ENCODE measurements at places on chromosomes 7 and 10.
A peak's percentile ranks its signal among the peaks of the same experiment; 100 is the strongest.

GRCh38 chr10:127182161-127182560, 14.2 kb downstream of the INSYN2A start:
- no peak for DNase-seq

GRCh38 chr7:5117095-5117970, 71.7 kb downstream of the RBAK start:
- DNase-seq = no peak

- DNase-seq = peak; percentile 16
Observed at GRCh38 chr7:28956608-28957063, 1.5 kb downstream of the TRIL start.

DNA sequence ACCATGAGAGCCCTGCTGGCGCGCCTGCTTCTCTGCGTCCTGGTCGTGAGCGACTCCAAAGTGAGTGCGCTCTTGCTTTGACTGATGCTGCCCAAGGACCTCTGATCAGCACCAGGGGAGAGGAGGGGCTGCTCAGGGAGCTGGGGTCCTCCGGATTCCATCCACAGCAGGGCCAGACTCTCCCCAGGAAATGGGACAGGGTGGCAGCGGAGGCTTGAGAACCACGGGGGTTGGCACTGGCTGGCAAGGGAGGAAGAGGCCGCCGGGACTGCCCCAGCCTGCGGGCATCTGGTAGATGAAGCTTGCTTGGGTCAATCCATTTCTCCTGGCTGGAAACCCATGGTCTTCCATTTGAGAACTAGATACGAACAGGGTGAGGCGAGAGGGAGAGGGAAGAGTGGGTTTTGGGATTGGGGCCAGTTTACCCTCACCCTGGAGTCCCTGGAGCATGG, 647 bp downstream of the PLAU start:
- DNase-seq = no peak

- DNase-seq = no peak
Observed at GRCh38 chr7:6367701-6368211, 80.0 kb downstream of the DAGLB start.

GRCh38 chr10:5595994-5596471, 70.4 kb downstream of the ASB13 start:
- DNase-seq = no peak

- no peak for DNase-seq
Observed at GRCh38 chr10:98921316-98921715, 314.3 kb downstream of the HPSE2 start.

DNA sequence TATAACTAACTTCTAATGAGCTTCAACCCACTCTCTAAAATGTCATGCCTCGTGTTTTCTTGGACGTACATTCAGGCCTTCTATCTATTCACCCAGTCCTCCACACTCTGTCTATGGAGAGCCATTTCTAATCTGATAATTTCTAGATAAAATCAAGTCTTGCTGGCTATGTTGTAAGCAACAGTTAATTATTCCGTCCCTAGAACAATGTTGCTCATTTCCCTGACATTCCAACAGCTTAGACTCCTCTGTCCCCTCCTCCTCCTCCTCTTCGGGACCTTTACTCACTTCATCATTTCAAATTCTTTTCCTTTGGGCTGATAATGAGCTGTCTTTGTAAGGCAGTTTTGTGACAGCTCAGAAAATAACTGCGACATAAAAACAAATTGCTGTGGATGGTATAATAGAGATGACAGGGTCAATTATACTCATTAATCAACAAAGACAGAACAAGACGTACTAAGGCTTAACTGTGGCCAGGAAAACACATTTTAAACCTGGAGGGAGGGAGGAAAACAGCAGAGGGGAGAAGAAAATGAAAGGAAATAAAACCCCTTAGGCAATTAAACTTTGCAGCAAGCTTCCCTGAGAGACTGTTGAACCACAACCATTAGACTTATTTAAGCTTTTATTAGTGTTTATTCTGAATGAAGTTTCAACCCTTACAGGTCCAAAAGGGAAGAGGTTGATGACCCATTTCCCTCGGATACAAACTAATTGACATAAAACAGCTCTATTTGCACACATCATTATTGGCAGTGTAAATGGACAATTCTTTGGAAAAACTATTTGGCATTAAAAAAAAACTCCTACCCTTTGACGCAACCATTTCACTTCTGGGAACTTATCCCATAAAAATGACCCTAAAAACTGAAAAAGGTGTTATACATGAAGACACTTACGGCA, 179.1 kb downstream of the SFMBT2 start:
- DNase-seq = no peak

DNA sequence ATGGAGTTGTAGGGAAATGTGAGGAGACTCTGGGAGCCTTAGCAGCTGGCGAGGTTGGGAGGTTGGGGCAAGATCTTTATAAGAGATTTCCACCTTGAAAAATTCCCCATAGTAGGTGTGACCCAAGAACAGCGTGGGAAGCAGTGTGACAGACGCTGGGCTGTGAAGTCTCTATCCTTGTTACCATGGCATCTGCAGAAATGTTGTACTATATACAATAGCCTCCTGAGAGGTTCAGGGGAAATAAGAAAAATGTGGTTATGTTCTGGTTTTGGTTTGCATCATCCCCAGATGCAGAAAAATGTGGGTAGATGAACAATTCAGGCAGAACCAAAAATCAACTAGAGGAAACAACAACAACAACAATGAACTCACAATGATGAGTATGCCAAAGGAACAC, 498.6 kb downstream of the SH2D4B start:
- no peak for DNase-seq

DNA sequence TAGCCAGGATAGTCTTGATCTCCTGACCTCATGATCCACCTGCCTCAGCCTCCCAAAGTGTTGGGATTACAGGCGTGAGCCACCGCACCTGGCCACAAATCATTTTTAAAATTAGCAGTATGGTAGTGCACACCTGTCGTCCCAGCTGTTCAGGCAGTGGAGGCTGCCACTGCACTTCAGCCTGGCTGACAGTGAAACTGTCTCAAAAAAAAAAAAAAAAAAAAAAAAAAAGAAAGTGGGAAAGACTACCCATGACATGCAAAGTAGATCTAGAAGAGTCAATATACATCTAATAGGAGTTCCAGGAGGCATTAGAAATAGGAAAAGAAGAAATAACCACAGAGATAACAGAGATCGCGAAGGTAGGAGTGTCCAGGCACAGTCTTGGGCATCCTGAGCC, 3.2 kb downstream of the CSGALNACT2 start:
- no peak for DNase-seq

DNA sequence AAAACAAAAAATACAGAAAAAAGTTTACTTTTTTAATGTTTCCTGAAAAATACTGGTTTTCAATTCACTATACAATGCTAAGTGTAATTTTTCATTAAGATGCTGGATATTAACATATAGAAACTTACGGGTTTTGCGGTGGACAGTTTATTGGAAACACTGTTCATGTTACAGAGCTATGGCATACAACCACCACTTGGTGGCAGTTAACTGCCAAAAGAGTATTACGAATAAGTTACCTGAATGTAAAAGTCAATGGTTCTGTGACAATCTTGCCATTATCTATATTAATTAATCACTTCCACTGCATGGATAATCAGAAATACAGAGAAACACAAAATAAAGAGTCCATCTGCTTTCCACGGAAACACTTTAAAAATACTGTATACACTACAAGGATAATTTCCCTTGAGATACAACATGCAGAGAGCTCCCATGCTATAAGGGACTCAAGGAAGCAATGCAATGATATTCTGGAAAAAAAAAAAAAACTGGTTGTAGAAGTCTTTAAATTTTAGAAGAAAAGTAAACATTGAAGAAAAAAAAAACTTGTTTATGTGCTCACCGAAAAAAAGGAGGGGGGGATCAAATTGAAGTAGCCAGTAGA, 97.0 kb downstream of the TPK1 start:
- no peak for DNase-seq

DNA sequence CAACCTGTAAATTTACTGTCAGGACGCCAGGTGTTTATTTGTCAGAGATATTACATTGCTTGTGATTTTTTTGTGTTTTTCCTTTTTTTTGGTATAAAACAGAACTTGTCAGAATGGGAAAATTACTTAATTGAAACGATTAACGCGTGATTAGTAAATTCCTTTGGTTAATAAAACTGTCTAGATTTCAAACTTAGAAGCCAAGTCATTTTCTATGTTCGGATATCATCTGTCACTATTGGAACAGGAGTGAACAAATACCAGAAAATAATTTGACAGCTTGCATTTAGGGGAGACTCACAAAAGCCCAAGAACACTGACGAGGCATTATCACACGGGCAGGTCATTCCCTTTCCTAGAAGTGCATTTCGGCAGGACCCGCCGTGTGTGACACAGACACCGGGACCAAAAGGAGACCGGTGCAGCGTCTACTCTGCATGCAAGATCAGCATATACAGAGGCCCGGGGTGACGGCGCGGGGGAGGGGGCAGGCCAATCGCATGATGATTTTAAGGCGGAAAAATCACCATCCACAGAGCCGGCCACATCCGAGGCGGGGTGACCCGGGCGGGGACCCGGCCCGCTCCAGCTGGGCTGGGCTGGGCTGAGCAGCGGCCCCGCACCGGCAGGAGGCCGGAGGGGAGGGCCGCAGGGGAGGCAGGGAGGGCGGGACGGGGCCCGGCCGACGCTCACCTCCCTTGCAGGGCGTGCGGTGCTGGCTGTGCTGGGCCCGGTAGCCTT, 841 bp downstream of the GLUD1 start:
- peak; percentile 69 for DNase-seq

DNA sequence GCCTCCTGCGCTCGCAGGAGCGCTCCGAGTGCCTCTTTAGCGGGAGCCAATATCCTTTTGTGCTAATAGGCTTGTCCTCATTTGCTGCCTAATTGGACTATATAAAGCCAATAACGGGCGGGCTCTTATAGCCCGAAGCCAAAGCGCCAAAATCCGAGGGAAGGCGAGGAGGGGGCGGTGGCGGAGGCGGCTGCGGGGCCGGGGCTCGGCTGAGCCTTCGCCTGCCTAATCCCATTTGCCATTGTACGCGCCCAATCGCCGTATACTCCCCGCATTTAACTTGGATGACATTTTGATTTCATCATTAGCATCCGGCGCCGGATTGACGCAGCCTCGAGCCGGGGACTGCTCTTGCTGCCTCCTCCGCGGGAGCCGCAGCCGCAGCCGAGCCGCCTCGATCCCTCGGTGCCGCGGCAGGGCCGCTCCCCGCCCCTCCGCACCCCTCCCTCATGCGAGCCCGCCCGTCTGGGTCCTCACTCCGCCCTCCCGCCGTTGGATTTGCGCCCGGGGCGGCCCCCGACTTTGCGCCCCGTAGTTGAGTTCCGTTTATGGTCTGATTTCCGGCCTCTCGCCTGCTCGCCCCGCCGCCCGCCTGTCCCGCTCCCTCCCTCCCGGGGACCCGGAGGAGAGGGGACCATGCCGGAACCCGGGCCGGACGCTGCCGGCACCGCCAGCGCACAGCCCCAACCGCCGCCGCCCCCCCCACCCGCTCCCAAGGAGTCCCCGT, at the start of gene HMX3:
TSS of gene HMX3 (plus strand) at position 556 of the 727 bp plus-strand sequence. CDS start at position 637, 81 bp downstream.
- DNase-seq = no peak

GRCh38 chr7:23468526-23469149, 1.7 kb downstream of the IGF2BP3 start:
- DNase-seq = no peak

- DNase-seq = peak; percentile 23
Observed at GRCh38 chr7:87312215-87312865, 33.1 kb upstream of the CROT start.

GRCh38 chr10:14491811-14492210, 161.1 kb upstream of the FRMD4A start:
- DNase-seq = no peak

DNA sequence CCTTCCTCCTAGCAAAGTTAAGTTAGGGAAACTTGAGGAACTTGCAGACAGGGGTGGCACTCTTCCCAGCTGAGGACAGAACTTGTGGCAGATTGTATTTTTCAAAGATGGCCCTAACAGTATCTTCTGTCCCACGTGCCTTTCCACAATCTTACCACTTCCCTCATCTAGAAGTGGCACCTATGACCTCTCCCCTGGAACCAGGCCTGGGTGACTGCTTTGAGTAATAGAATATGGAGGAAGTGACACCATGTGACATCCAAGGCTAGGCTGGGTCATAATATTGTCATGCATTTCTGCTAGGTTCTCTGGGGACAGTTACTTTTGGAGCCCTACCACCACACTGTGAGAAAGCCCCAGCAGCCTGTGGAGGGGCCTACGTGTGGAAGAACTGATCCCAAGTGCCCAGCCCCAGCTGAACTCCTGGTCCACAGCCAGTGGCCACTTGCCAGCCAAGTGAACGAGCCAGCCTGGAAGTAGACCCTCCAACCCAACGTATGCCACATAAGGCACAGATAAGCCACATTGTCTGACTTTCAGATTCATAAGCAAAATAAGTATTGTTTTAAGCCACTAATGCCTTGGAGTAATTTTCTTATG, 193.7 kb downstream of the PTPN20 start:
- no peak for DNase-seq

GRCh38 chr7:114160925-114161324, 242.1 kb upstream of the PPP1R3A start:
- no peak for DNase-seq

- no peak for DNase-seq
Observed at GRCh38 chr10:8424555-8425211, 370.2 kb downstream of the GATA3 start.

GRCh38 chr7:22722536-22723180, 4.3 kb upstream of the IL6 start:
- DNase-seq = no peak

- no peak for DNase-seq
Observed at GRCh38 chr10:86321568-86321967, 45.0 kb downstream of the GRID1 start.

GRCh38 chr7:111196655-111197054, 105.7 kb downstream of the LRRN3 start:
- no peak for DNase-seq

DNA sequence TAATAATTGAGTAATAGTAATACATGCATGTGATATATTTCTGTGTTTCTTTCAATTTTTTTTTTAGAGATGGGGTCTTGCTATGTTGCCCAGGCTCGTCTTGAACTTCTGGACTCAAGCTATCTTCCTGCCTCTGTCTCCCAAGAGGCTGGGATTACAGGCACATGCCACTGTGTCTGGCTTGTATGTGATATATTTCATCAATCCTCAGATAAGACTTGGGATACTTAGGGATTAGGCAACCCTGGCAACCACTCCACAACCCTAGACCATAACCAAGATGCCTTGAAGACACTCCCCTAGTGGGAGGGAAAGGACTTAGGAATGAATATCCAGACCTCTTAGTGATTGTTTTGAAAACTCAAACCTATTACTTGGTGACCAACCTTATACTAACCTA, 154.8 kb downstream of the CCDC3 start:
- DNase-seq = no peak

GRCh38 chr10:132696728-132697577, 89.0 kb downstream of the NKX6-2 start:
- DNase-seq = no peak

GRCh38 chr10:128575761-128576160, 449.5 kb upstream of the MKI67 start:
- DNase-seq = no peak
